NCI-H187 treated with DMSO at 0.1 percent for 48 hours (cell line): ENCODE measurements at places on chromosomes 4 and X.
A peak's percentile ranks its signal among the peaks of the same experiment; 100 is the strongest.

- no peak for DNase-seq
Measured at GRCh38 chr4:73250642-73251041, 8.0 kb downstream of the ANKRD17 start.

GRCh38 chr4:168076989-168077725 is 15.2 kb upstream of the ANXA10 start:
- DNase-seq = peak; percentile 1

GRCh38 chrX:125711103-125711502 is 391.4 kb downstream of the TEX13C start:
- no peak for DNase-seq

DNA sequence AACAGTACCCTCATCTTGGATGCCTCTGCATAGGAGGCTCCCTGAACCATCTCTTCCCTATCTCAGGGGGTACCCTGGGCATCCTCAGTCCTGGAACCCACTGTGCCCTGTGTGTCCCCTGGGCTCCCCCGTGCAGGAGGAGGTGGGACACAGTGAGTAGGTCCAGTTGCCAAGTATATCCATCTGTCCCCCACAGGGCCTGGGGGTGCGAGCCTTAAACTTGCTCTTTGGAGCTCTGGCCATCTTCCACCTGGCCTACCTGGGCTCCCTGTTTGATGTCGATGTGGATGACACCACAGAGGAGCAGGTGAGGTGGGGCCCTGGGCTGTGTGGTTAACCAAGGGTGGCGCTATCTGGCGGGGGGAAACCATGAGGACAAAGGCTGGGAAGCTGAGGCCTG is 4.6 kb upstream of the EBP start:
- DNase-seq = no peak

DNA sequence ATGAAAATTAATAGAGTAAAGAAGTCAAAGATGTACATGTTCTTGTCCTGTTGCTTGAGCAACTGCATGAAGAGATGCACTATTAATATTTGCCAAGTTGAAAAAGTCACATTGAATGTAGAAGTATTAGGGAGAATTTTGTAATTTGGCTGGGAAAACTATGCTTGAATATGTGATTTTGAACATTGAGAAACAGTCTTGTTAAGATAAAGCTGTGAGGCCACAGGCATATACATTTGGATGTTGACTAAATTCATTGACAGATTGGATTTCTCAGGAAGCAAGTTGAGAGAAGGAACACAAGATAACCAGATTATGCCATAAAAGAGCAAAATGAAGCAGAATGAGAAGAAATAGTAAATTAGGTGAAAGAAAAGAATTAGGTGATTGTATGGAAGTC is 1777.5 kb upstream of the PCDH7 start:
- DNase-seq = no peak

GRCh38 chr4:45172636-45173035 is 446.3 kb upstream of the GNPDA2 start:
- DNase-seq = no peak

- DNase-seq = no peak
Measured at GRCh38 chr4:80263541-80264351, 2.7 kb upstream of the FGF5 start.

DNA sequence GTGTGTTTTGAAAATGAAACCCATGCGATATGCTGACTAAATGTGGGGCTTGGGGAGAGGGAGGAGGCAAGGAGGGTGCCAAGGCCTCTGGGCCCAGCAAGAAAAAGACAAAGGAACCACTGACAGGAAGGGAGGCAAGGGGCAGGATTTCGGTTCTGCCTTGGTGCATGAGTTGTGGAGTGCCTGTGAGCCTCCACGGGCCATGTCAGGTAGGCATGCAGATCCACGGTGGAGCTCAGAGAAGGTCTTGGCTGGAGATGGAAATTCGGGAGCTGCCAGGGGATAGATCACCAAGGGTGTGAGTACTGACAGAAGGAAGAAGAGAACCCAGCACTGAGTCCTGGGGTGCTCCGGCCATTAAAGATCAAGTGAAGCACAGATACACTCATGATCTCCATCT is 4.1 kb downstream of the EVC2 start:
- DNase-seq = no peak

- no peak for DNase-seq
Measured at GRCh38 chr4:83250687-83251446, 33.7 kb downstream of the COQ2 start.

GRCh38 chr4:86529436-86529835 is 64.7 kb upstream of the PTPN13 start:
- DNase-seq = no peak

- DNase-seq = no peak
Measured at GRCh38 chrX:80139564-80139963, 125.0 kb downstream of the TBX22 start.

DNA sequence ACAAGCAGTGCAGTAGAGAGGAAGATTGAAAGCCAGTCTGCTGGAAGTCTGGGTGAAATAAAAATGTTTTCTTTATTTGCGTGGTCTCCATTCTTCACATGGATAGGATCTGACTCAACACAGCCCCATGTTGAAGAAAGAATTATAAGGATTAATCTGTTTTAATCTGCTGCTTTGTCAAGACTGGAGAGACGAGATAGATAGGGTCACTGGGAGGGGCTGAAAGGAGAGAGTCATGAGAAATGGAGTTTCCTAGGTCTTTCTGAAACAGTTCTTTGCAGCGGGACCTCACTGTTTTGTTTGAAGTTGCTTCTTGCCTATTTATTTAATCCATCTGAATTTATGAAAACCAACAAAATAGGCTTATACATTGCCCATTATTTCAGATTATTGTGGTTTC is 32.4 kb upstream of the RHOH start:
- no peak for DNase-seq

- no peak for DNase-seq
Measured at GRCh38 chr4:139234253-139234652, 45.8 kb downstream of the MGARP start.

- no peak for DNase-seq
Measured at GRCh38 chrX:140661643-140662042, 47.9 kb upstream of the LINC00632 start.

DNA sequence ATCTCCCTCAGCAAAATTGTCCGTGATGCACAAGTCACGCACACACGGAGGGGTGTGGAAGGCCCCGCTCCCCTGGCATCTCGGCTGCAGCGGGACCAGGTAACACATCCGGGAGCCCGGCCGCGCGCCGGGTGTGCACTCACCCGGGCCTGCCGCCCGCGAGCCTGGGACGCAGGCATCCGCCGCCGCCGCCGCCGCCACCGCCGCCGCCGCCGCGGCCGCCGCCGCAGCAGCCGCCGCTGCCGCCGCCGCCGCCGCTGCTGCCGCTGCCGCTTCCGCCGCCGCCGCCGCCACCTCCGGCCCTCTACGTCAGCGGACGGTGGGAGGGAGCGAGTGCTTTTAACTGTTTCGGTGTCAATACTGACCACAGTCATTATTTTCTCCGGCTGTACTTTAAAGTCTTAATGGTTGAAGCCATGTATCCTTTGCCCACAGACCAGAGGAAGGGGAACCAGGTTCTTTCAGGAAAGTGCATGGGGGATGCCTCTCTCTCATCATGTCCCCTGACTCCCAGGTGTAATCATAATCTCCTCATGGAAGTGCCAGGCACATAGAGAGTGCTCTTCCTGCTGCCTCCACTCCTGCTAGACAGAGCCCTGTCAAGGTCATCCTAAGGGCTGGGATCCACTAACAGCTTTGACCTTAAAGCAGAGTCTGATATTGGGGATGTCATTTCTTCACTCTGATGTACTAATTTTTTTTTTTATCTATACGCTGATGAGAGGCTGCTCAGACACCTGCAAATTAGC is 38.0 kb downstream of the MAGEE2 start:
- DNase-seq = no peak

GRCh38 chr4:75429208-75429607 is 85.0 kb downstream of the RCHY1 start:
- no peak for DNase-seq

GRCh38 chr4:22593933-22594332 is 78.1 kb upstream of the ADGRA3 start:
- no peak for DNase-seq

DNA sequence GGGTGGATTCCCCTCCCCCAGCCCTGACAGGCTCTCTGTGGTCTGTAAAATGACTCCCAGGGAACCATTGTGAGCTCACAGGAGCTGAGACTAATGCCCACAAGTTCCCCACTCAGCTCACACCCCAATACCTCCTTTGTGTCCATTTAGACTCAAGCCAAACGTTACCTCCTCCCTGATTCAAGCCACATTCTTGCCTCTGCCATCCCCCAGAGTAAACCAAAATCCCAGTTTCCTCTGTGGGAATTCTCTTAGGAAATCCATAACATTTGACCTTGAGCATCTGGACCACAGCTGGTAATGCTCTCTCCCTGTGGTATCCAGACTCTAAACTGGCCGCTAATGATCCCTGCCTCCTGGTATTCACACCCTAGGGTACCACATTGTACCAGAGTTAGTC is 26.3 kb upstream of the KDM5C start:
- DNase-seq = no peak

DNA sequence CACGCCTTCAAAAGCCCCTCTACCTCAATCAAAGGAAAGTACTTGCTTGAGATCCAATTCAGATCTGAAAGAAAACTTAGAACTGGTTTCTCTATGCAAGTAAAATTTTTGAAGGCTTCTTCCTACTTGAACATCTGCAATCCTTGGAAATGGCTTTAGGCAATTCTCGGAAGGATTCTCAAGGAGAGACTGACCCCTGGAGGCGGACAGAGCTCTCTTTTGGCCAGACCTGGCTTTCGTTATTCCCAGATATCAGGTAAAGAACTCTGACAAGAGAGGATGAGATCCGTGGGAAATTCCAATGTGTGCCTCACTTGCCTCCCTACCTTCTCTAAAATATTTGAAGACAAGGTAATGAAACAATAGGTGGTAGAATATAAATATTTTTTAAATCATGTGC is 670.3 kb upstream of the FAM241A start:
- no peak for DNase-seq

DNA sequence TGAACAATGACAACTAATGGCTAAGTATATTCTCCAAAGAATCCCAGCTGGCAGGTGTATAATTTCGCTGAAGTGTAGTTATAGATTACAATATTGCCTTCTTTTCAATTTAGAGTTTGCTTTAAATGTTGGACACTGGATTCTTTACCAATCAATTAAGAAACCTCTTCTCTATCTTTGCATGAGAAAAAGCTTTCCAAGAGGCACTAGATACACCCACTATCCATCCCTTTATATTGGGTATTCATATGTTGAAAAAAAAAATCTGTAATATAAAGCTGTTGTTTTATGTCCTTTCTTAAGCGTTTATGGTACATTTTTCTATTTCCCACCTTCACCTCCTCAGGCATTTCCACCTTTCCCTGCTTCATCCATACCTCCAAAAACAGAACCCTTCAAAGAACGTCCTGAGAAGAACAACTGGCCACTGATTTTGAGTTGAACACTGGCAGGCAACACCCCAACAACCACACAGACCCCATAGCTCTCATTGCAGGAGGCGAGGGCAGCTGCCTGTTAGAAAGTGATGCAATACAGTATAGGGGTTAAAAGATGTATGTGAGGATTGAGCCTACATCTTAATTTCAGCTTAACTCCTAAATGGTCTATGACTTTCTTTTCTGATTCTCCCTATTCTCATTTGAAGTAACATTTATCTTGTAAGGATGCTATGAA is 11.8 kb downstream of the ADH6 start:
- no peak for DNase-seq

DNA sequence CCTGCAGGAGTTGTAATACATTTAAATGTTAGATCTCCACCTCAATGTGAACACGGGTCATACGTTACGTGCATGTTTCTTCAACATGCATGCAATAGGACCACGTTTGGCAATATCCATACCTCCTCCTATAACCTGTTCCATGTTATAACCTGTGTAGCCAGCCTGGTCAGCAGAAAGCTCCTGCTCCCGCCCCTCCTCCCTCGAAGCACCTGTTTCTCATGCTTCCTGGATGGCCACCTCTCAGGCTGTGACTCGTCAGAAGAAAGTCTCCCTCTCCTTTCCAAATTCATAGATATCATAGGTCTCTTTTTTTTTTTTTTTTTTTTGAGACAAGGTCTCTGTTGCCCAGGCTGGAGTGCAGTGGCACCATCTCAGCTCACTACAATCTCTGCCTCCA is 96.5 kb downstream of the HMX1 start:
- DNase-seq = no peak

GRCh38 chr4:177460460-177460859 is 18.2 kb upstream of the AGA start:
- no peak for DNase-seq

GRCh38 chr4:114582621-114583020 is 16.0 kb upstream of the UGT8 start:
- DNase-seq = no peak
